ENCODE measurements at places on chromosomes 7 and 10. TPM values are rescaled to one million over a fixed set of nuclear protein-coding genes. Genes with fewer than 3 reads are reported as not detected.

DNA sequence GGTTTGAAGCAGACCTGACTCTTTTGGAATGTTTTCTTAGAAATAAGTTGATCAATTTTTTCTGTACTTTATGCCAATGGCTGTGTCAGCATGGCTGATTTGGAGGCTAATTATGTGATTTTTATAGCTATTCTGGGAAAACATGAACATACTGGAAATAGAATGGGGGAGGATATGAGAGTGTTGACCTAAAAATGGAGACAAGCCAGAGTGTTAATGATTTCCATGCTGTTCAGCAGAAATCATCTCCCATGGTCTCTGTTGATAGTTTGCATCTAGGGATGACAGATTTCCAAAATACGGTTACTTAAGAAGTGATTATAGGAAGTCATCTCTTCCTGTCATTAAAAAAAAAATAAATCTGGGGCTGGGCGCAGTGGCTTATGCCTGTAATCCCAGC, 32.7 kb upstream of the DMTF1 start:
- DNase-seq: no peak

The ARHGAP22 gene
- 14.9 TPM for total RNA-seq

DNA sequence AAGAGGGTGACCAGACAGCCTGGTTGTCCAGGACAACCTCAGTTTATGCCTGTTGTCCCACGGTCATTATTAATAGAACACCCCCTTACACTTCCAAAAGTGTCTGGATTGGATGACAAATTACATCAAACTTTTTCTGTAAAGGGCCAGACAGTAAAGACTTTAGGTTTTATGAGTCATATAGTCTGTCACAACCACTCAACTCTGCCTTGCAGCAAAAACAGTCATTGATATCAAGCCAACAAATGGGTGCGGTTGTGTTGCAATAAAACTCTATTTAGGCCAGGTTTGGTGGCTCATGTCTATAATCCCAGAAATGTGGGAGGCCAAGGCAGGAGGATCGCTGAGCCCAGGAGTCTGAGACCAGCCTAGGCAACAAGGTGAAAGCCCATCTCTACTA, 66.7 kb upstream of the ATP6V0A4 start:
- peak; percentile 94 for DNase-seq

DNA sequence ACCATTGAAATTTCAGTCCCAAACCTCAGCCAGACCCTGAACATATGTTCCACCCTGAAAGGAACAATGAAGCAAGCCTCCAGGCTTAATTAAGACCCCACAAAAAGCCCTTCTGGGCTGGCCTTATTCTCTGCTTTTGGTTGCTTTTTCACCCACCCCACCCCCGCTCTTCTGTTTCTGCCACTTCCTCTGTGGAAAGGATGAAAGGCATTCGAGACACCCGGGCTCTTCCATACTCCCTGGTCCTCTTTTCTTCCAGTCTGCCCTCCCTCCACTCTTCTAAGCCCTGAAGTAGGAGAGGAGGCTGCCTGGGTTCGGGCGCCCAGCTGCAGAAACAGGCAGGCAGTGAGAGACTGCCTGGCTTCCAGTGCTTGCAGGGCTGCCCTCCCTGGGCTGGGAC, 9.4 kb upstream of the FAM241B start:
- no peak for DNase-seq

DNA sequence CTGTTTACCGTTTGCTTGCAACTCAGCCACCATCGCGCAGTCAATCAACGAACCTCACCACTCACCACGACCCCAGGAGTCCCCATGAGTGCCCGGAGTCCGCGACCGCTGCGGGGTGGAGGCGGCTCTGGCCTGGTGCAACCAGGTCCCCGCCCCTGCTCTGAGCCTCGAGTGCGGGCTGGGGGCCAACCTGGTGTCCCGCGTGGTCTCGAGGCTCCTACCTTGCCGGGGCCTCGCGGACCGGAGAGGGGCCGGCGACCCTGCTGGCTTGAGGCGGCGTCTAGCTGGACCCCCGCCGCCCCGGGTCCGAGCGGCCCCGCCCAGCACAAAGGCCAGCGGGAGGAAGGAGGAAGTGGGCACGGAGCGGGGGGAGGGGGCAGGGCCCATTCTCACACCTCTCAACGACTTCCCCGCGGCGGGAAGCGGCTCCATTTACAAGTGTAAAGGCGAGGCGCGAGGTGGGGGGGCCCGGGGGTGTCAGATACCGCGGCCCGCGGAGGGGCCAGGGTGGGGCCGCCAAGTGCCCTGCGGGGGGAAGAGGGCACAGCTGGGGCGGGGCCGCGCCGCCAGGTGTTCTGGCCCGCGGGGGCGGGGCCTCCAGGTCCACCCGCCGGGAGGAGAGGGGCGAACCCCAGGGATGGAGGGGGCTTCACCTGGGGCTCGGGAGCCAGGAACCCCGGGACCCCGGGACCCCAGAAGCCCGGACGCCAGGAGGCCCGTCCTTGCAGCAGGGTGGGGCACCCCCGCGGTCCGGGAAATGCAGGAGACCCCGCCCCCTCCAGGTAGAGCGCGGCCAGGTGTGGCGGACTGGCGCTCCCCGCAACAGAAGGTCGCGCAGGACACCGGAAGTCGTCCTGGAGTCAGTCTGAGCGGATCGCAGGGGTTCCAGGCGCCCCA, 8.6 kb downstream of the CTBP2 start:
- no peak for DNase-seq

- DNase-seq: no peak
Measured at GRCh38 chr7:156031679-156032478, 219.6 kb upstream of the SHH start.

GRCh38 chr7:99457650-99458493, 8.1 kb downstream of the ATP5MF start:
- DNase-seq: no peak

- no peak for DNase-seq
Measured at GRCh38 chr10:89869180-89869579, 167.8 kb downstream of the KIF20B start.

GRCh38 chr10:19828278-19829049, 12.2 kb downstream of the PLXDC2 start:
- DNase-seq: no peak

GRCh38 chr10:17984056-17984455, 32.3 kb downstream of the SLC39A12 start:
- peak; percentile 53 for DNase-seq

The COBL gene
- 8.8 TPM for total RNA-seq

GRCh38 chr7:117090791-117091190, 137.5 kb downstream of the ST7 start:
- no peak for DNase-seq

GRCh38 chr7:18675579-18675978, 180.0 kb downstream of the HDAC9 start:
- no peak for DNase-seq

- DNase-seq: no peak
Measured at GRCh38 chr7:44136731-44137130, 4.4 kb downstream of the MYL7 start.

The TMEM106B gene
- 41.6 TPM for total RNA-seq

DNA sequence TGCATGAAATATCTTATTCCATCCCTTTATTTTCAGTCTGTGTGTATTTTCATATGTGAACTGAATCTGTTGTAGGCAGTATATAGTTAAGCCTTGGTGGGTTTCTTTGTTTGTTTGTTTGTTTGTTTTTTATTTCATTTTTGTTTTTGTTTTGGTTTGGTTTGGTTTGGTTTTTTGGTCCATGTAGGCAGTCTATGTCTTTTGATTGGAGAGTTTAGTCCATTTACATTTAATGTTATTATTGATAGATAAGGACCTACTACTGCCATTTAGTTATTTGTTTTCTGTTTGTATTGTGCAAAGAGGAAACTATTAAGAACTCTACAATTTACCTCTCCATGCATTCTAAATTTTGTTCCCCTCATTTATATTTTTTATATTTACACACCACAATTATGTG, 695.9 kb upstream of the GRM3 start:
- no peak for DNase-seq

GRCh38 chr7:17304926-17305325, 6.5 kb downstream of the AHR start:
- DNase-seq: peak; percentile 97

The PALD1 gene
- total RNA-seq: 0.80 TPM

The TRIM50 gene
- total RNA-seq: not detected

The LIPM gene
- total RNA-seq: not detected

The FKBP14 gene
- total RNA-seq: 9.0 TPM

- no peak for DNase-seq
Measured at GRCh38 chr10:100683545-100684300, 61.7 kb upstream of the PAX2 start.

The TRIM8 gene
- total RNA-seq: 103 TPM

DNA sequence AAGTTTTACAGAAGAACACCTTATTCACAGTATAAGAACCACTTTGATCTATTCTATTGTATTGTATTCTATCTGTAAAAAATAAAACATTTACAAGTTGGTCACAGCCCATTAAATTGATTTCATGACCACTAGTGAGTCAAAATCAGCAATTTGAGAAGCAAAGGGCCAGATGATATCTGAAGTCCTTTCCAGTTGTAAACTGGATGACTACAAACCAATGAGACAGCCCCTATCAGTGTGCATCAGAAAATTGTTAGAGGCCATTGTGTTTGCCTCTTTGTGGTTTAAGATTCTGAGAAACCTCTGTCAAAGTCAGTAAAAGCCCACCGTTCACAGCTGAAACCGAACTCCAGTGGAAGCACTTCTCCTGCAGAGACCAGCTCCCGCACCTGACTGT, 54.8 kb downstream of the TBXAS1 start:
- peak; percentile 47 for DNase-seq
